NCI-H524 (cell line): ENCODE measurements at places on chromosomes 1 and 21.

- DNase-seq = no peak
Observed at GRCh38 chr1:235595079-235595478, 54.5 kb downstream of the GNG4 start.

- no peak for DNase-seq
Observed at GRCh38 chr1:94094469-94095111, 26.4 kb downstream of the ABCA4 start.

GRCh38 chr1:31413405-31414001 is 490 bp downstream of the SERINC2 start:
- DNase-seq = peak; percentile 31

GRCh38 chr21:38392661-38393060 is 105.6 kb downstream of the ERG start:
- DNase-seq = no peak

- no peak for DNase-seq
Observed at GRCh38 chr1:176033881-176034280, 173.2 kb downstream of the COP1 start.

GRCh38 chr1:178086766-178087165 is 7.1 kb upstream of the RASAL2 start:
- no peak for DNase-seq

- DNase-seq = no peak
Observed at GRCh38 chr1:43531906-43532584, 1.4 kb downstream of the PTPRF start.

- peak; percentile 55 for DNase-seq
Observed at GRCh38 chr1:100834777-100835660, 59.6 kb downstream of the EXTL2 start.

- DNase-seq = no peak
Observed at GRCh38 chr1:203537806-203538464, 44.0 kb downstream of the OPTC start.

- DNase-seq = no peak
Observed at GRCh38 chr1:18929686-18930085, 26.8 kb downstream of the IFFO2 start.

GRCh38 chr1:148362626-148363438 is 120.3 kb downstream of the PPIAL4G start:
- DNase-seq = no peak
